Thoracic aorta (tissue), 2 donors: ENCODE measurements at places on chromosomes 7 and 10. TPM values are rescaled to one million over a fixed set of nuclear protein-coding genes. Genes with fewer than 3 reads are reported as not detected.

Gene SMKR1
- total RNA-seq: not detected

Gene FXYD4
- not detected for total RNA-seq

GRCh38 chr10:70549962-70550458 is 52.5 kb downstream of the PRF1 start:
- no peaks in the 10 kb centered on the region for H3K27me3 ChIP-seq
- no peak for DNase-seq
- H3K27ac ChIP-seq: no peak overlapping the region

- H3K4me1 ChIP-seq: peaks cover 10% of the 10 kb centered on the region
- H3K4me3 ChIP-seq: no peak overlapping the region
- DNase-seq: no peak
- no peaks in the 10 kb centered on the region for H3K36me3 ChIP-seq
- peak overlapping the region; percentile 12 for H3K27ac ChIP-seq
Observed at GRCh38 chr10:77463499-77463898, 174.1 kb downstream of the KCNMA1 start.

Gene KLHL7
- 22.7 TPM for total RNA-seq

DNA sequence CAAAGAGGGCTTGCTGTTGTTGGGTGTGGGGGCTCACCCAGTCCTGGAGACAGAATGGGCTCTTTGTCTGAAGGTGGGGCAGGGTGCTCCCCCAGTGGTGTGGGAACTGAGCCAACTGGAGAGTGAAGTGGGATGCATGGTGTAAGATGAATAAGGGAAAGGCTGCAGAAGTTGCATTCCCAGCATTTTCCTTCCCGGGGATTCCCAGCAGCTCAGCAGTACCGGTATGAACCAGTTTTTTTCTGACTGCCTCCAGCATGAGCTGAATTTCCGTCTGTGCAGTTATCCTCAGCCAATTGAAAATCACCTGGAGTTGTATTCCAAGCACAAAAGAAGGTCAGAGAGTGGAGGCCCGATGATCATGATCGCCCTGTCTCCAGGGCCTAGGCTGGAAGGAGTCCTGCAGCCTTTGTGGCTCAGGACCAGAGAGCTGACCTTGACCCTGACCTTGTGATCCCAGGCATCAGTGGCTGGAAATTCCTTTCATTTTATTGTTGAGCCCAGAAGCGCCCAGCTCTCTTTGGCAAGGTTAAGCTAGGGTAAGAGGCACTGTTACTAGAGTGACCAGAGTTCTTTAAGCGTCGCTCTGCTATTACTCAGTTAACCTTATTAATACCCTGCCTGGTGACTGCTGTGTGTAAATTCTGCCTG is 33.4 kb downstream of the OGDH start:
- peak overlapping the region; percentile 5 for H3K4me3 ChIP-seq
- peaks cover 35% of the 10 kb centered on the region for H3K4me1 ChIP-seq
- H3K27me3 ChIP-seq: no peaks in the 10 kb centered on the region
- peak overlapping the region; percentile 78 for H3K27ac ChIP-seq
- DNase-seq: no peak
- no peaks in the 10 kb centered on the region for H3K36me3 ChIP-seq

DNA sequence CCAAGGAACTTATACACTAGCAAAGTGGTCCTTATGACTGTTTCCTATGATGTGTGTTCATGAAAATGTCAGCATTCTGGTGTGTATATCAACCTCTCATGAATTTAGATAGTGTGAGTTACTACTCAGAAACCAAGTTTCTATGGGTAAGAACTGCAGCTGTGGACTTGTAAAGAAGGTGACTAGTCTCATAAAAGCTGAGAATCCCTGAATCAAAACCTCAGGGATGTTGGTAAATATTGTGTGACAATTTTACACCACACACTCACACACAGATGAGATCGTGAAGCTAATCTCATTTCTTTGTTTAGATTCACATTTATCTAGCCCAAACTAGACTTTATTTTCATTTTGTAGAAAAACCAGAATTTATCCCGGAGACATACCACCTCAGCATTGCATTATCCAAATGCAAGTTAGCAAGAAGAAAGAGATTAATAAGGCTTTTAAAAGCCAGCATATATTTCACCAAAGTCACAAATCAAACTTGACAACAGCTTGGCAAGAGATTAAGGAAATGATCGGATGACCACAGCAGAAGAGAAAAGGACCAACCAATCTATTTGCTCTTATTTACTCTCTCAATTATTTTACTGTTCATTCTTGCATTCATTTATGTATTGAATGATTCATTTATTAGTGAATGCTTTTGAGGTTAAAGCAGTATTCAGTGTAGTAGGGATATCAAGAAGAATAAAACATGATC is 92.9 kb downstream of the PLXDC2 start:
- H3K27ac ChIP-seq: no peak overlapping the region
- no peaks in the 10 kb centered on the region for H3K27me3 ChIP-seq
- DNase-seq: no peak
- peaks cover 27% of the 10 kb centered on the region for H3K4me1 ChIP-seq
- no peaks in the 10 kb centered on the region for H3K36me3 ChIP-seq
- no peak overlapping the region for H3K4me3 ChIP-seq

GRCh38 chr10:34121781-34122622 is 693.1 kb downstream of the PARD3 start:
- no peak for DNase-seq
- H3K27ac ChIP-seq: peak overlapping the region; percentile 26
- peak overlapping the region; percentile 12 for H3K4me3 ChIP-seq
- no peaks in the 10 kb centered on the region for H3K27me3 ChIP-seq

GRCh38 chr7:45980181-45980905 is 59.3 kb upstream of the IGFBP3 start:
- H3K27me3 ChIP-seq: no peaks in the 10 kb centered on the region
- H3K4me1 ChIP-seq: peaks cover 69% of the 10 kb centered on the region
- no peak overlapping the region for H3K4me3 ChIP-seq
- no peaks in the 10 kb centered on the region for H3K36me3 ChIP-seq
- peak overlapping the region; percentile 75 for H3K27ac ChIP-seq

Gene ZNF92
- total RNA-seq: 4.1 TPM

DNA sequence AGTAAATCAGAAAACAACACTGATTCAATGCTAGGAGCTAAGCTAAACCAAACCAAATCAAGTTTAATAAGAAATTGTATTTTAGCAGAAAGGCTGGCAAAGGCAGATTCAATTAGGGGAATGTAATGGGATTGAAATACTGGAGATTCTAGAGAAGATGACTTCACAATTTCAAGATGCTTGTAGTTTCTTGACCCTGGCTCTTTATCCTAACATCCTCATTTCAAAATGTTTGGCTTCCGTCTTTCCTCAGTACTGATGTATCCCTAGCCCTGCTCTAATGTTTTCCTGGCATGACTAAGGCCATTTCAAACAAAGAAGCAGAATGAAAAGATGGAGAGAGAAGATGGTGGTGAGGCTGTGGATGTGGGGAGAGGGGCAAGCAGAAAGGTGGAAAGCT is 2.7 kb upstream of the JCAD start:
- no peak overlapping the region for H3K4me3 ChIP-seq
- no peak for DNase-seq
- H3K27ac ChIP-seq: no peak overlapping the region
- no peaks in the 10 kb centered on the region for H3K36me3 ChIP-seq
- peaks cover 25% of the 10 kb centered on the region for H3K4me1 ChIP-seq
- H3K27me3 ChIP-seq: no peaks in the 10 kb centered on the region

DNA sequence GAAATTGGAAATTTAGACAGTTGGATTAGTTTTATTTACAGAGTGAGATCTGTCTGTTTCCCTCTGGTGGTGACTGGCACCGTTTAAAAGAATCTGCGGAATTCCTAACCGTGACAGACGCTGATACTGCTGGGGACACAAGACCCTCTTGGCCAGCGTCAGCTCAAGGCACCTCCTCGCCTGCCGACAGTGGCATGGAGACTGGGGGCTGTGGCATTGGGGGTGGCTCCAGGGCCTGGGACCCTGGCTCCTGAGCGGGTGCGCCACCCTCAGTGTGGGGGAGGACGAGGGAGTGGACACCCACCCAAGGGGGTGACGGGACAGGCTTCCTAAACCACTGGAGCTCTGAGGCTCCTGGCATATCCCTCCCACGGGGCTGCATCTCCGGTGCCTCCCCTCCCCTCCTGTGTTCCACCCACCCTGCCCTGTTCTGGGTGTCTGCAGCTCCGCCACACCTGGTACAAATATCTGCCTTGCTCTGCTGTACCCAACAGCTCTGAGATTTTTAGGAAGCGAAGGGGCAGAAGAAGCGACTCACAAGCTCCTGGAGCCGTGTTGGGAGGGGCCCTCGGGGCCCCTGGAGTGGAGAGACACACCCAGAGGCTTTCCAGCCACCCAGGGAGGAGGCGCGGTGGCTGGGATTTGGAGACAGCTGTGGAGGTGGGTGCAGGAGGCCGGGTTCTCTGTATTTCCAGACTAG is 178.7 kb downstream of the DNAJB6 start:
- no peak overlapping the region for H3K4me3 ChIP-seq
- no peaks in the 10 kb centered on the region for H3K36me3 ChIP-seq
- H3K4me1 ChIP-seq: no peaks in the 10 kb centered on the region
- H3K27ac ChIP-seq: no peak overlapping the region
- no peaks in the 10 kb centered on the region for H3K27me3 ChIP-seq
- DNase-seq: no peak

GRCh38 chr7:141366091-141366621 is 185.1 kb upstream of the AGK start:
- H3K4me3 ChIP-seq: no peak overlapping the region
- no peaks in the 10 kb centered on the region for H3K4me1 ChIP-seq
- no peaks in the 10 kb centered on the region for H3K27me3 ChIP-seq

- no peaks in the 10 kb centered on the region for H3K27me3 ChIP-seq
- H3K4me3 ChIP-seq: no peak overlapping the region
- H3K27ac ChIP-seq: no peak overlapping the region
- no peaks in the 10 kb centered on the region for H3K4me1 ChIP-seq
- DNase-seq: no peak
- no peaks in the 10 kb centered on the region for H3K36me3 ChIP-seq
Observed at GRCh38 chr10:8245131-8245813, 190.8 kb downstream of the GATA3 start.

GRCh38 chr10:17199351-17199804 is 2.1 kb downstream of the TRDMT1 start:
- peak overlapping the region; percentile 98 for H3K27ac ChIP-seq
- peaks cover 14% of the 10 kb centered on the region for H3K4me1 ChIP-seq
- H3K36me3 ChIP-seq: no peaks in the 10 kb centered on the region
- no peaks in the 10 kb centered on the region for H3K27me3 ChIP-seq
- H3K4me3 ChIP-seq: peak overlapping the region; percentile 94

Gene EFCAB10
- not detected for total RNA-seq

Gene FAM24B
- total RNA-seq: 9.1 TPM

DNA sequence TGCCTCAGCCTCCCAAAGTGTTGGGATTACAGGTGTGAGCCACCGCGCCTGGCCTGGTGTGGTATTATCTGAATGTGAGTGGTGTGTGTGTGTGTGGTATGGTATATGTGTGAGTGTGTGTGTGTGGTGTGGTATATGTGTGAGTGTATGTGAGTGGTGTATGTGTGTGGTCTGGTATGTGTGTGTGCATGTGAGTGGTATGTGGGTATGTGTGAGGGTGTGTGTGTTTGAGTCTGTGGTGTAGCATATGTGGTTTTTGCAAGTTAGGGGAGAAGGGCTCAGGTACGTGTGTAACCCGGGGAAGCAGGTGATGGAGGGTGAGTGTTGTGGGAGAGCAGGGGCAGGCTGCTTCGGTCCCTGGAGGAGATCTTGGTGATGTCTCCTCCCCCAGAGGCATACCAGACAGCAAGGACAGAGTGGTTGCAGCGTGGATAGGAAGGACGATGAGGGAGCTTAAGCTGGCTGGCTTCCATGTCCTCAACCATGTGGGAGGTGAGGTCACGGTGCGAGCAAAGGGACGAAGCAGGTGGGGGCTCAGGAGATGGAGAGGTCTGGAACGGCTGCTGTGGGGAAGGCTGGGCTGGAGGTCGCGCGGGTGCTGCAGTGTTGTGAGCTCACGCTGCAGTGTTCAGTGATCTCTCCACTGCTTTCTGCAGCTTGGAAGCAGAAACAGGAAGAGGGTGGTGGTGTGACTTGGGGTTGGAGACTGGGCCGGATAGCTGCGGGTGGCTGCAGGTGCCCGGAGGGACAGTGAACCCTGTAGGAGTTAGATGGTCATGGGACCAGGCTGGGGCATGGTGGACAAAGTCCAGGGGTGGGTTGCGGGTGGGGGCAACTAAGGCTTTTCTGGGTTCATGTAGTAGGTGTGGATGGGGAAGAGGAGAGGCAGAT is 5.0 kb downstream of the ZYX start:
- H3K27me3 ChIP-seq: no peaks in the 10 kb centered on the region
- no peak for DNase-seq
- peaks cover 87% of the 10 kb centered on the region for H3K4me1 ChIP-seq
- peaks cover 25% of the 10 kb centered on the region for H3K36me3 ChIP-seq

Gene SPDYE11
- not detected for total RNA-seq

Gene HOXA13
- total RNA-seq: not detected

DNA sequence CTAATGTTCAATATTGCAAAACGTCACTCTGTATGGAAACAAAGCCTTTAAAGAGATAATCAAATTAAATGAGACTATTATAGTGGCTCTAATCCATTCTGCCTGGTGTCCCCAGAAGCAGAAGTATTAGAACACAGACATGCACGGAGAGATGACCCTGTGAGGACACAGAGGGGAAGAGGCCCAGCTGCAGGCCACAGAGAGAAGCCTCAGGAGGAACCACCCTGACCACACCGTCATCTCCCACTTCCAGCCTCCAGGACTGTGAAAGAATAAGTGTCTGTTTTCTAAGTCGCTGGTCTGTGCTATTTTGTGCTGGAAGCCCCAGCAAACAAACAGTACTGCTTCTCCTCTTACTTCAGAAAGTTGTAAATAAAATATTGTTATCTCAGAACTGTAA is 283.5 kb upstream of the ADARB2 start:
- H3K27ac ChIP-seq: no peak overlapping the region
- DNase-seq: no peak
- H3K36me3 ChIP-seq: no peaks in the 10 kb centered on the region
- H3K27me3 ChIP-seq: no peaks in the 10 kb centered on the region

- no peak for DNase-seq
- peaks cover 45% of the 10 kb centered on the region for H3K4me1 ChIP-seq
- H3K36me3 ChIP-seq: no peaks in the 10 kb centered on the region
- H3K4me3 ChIP-seq: no peak overlapping the region
Observed at GRCh38 chr7:117158941-117159697, 163.7 kb downstream of the WNT2 start.

Gene NCF1
- 3.3 TPM for total RNA-seq

DNA sequence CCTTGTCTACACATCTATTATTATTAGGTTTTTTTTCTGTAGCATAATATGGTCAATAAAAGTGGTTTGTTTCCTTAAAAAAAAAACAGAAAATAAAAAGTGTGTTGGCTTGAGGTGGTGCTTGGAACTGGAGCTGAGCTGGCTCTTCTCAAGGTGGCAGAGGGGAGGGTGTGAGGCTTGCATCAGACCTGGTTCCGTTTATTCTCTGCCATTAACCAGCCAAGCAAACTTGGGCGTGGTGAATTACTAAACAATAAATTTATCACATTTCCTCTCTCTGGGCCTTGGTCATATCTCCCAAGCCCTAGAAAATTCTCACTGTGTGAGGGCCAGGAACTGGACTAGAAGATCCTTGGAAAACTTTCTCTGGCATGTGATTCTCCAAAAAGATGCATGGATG is 427.5 kb upstream of the MKI67 start:
- no peak overlapping the region for H3K27ac ChIP-seq
- no peaks in the 10 kb centered on the region for H3K27me3 ChIP-seq
- no peak for DNase-seq
- no peaks in the 10 kb centered on the region for H3K36me3 ChIP-seq
- no peak overlapping the region for H3K4me3 ChIP-seq
- no peaks in the 10 kb centered on the region for H3K4me1 ChIP-seq

- no peak for DNase-seq
- no peak overlapping the region for H3K27ac ChIP-seq
- no peaks in the 10 kb centered on the region for H3K27me3 ChIP-seq
- no peaks in the 10 kb centered on the region for H3K36me3 ChIP-seq
- H3K4me3 ChIP-seq: no peak overlapping the region
Observed at GRCh38 chr7:95334447-95334846, 10.1 kb upstream of the PON1 start.

Gene RBP3
- total RNA-seq: not detected

GRCh38 chr7:21461282-21461681 is 33.4 kb downstream of the SP4 start:
- peaks cover 12% of the 10 kb centered on the region for H3K4me1 ChIP-seq
- no peaks in the 10 kb centered on the region for H3K36me3 ChIP-seq
- no peaks in the 10 kb centered on the region for H3K27me3 ChIP-seq
- no peak for DNase-seq
